NCI-H187 (cell line): ENCODE measurements at places on chromosomes 6 and 20.

DNA sequence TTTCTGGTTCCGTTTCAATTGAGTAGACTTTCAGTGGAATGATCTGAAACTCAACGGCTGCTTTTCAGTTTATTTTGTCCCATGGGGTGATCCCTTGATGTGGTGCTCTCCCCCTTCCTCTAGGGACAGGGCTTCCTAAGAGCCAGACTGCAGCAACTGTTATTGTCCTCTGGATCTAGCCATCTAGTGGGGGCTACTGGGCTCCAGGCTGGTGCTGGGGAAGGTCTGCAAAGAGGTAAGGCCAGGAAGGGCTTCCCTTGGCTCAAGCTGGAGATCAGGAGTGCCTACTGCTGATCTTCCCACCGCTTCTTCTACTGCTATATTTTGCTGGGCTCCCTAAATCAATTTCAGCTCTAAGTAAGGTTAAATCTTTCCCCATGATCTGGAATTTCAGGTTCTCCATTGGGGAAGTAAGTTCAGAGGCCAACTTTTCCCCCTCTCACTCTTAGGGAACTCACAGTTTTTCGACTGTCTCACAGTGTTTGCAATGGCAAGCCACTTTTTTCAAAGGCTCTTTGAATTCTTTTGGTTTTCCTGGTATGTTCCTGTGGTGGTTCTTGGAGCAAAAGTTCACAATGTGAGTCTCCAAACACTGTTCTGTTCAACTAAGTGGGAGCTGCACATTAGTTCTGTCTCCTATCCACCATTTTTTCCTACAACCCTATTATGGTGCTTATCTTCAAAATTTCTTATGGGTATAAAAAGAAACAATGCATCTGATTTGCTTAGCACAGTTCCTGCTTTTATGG lies 286.2 kb upstream of the EXOC2 start:
- DNase-seq = no peak

- DNase-seq = no peak
Observed at GRCh38 chr6:160173806-160174527, 52.4 kb downstream of the SLC22A1 start.

GRCh38 chr6:16961577-16961976 lies 140.3 kb upstream of the STMND1 start:
- no peak for DNase-seq

DNA sequence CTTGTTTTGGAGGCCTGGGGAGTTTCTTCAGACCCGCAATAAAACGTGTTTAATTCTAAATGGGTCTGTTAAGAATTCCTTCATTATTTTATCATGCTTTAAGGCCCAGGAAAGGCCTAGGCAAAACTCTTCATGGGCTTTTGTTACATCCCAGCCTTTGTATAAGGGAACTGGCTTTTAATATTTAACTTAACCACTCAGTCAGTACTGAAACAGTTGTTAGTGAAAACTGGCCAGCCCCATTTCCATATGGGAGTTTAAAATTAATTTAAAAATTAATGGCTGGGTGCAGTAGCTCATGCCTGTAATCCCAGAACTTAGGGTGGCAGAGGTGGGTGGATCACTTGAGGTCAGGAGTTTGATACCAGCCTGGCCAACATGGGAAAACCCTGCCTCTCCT lies 213.2 kb upstream of the FKBP1C start:
- no peak for DNase-seq

DNA sequence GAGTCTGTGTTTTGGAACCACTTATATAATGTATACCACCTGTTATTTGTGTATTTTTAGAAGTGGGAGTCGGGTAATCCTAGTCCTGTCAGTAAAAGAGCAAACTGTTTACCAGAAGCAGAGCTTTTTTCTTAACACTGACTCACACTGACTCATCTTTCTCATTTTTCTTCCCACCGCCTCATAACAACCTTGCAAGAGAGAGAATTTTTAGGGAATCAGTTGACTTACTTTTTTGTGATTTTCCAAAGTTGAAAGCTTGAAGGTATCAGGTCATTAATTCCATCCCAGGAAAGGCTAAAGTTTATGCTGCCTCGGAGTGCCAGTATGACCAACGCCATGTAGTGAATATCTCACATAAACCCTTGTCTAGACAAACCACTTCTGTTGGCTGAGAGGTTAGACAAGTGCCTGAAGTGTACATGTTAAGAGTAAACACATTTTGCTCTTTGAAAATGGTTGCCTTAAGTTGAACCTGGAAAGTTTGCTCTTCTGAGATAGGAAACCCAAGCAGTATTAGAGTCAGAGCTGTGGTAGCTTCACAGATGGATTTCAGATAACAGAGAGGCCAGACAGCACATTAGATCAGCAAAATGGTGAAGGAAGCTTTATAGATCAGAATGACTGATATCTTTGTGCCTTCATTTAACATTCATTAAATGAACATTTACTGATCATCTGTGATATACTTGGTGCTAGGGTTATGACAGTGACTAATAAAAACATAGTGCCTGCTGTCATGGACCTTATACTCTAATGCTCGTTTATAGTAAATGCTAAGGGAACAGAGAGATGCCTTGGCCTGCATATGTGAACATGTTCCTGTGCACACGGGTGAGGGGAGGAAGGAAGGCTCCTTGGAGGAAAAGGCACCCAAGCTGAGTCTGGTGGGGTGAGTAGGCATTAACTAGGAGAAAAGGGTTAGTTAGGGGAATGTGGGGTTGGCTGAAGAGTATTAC lies 29.1 kb upstream of the PKIG start:
- DNase-seq = peak; percentile 54

GRCh38 chr20:22795871-22796270 lies 211.5 kb upstream of the FOXA2 start:
- no peak for DNase-seq

- no peak for DNase-seq
Observed at GRCh38 chr6:106849120-106849519, 125.4 kb downstream of the CD24 start.

DNA sequence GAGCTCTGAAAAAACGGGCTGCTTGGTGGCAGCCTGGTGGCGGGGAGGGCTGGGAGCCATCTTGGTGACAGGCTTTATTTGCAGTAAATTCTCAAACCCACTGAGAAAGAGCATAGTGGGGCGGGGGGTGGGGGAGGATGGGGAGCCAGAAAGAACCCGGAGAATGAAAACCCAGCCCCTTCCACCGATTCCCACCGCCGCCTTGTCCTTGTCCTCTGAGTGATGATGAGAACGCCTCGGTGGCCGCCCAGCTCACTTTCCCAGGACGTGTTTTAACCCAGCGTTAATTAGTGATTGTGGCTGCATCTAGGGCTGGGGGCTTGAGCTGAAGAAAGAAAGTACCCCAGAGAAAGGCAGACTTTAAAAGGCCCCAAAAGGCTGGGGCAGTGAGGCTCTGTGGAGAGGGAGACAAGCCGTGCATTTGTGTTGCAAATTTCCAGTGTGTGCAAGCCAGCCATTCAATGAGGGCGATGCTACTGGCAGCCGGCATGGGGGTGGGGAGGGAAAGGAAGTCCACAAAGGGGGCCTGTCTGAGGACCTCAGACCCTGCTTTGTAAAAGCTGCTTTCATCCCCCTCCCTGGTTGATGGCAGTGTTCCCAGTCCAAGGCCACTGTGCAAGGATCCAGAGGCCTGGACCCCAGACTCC lies 6.2 kb upstream of the GHRH start:
- DNase-seq = no peak

- no peak for DNase-seq
Observed at GRCh38 chr6:140641412-140641811, 1267.0 kb upstream of the CITED2 start.

DNA sequence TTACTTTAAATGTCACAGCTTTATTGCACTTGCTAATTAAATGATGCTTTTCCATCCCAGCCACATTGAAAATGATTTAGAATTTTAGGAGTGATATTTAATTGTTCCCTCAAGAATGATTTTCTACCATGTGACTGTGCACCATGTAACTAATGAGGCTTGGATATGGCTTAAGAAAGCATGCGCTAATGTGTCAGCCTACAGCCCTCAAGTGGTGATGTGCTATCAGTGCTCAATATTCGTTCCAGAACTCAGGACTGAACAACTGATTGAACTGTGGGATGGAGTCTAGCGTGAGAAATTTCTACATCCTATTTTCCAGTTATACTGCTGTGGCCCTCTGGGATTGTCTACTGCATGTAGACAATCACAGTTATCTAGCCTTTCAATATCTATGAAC lies 71.5 kb downstream of the PKIB start:
- no peak for DNase-seq

DNA sequence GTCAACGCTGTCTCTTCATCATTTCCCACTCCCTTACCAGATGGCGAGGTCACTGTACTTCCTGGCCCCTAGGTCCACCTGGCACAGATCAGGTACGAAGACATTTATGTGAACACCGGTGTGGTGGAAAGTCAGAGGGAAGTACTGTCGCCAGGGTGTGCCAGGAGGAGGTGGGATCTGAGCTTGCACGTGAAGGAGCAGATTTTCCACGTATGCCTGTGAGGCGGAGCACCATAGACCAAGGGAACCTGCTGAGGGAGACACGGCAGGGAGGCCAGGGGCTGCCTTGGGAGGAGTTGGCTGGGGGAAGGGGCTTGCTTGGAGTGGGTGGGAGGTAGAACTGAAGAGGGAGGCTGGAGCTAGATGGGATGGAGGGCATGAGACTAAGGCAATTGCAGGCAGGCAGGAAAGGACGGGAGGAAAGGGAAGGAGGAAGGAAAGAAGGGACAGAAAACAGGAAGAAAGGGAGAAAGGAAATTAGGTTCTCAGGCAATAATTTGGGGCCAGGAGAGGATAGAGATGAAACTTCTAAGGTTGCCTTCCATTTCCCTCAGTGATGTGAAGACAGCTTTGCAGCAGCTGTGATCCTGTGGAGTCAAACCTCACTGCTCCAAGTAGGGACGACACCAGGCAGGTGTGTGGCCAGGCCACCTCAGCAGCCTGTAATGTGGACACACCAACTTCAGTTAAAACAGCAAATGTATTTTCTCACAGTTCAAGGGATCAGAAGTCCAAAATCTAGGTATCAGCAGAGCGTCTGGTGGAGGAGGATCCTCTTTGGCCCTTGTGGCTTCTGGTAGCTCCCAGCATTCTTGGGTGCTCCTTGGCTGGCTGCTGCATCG lies 46.8 kb downstream of the CHMP4B start:
- DNase-seq = no peak

- no peak for DNase-seq
Observed at GRCh38 chr6:87115402-87116135, 20.7 kb upstream of the CGA start.

DNA sequence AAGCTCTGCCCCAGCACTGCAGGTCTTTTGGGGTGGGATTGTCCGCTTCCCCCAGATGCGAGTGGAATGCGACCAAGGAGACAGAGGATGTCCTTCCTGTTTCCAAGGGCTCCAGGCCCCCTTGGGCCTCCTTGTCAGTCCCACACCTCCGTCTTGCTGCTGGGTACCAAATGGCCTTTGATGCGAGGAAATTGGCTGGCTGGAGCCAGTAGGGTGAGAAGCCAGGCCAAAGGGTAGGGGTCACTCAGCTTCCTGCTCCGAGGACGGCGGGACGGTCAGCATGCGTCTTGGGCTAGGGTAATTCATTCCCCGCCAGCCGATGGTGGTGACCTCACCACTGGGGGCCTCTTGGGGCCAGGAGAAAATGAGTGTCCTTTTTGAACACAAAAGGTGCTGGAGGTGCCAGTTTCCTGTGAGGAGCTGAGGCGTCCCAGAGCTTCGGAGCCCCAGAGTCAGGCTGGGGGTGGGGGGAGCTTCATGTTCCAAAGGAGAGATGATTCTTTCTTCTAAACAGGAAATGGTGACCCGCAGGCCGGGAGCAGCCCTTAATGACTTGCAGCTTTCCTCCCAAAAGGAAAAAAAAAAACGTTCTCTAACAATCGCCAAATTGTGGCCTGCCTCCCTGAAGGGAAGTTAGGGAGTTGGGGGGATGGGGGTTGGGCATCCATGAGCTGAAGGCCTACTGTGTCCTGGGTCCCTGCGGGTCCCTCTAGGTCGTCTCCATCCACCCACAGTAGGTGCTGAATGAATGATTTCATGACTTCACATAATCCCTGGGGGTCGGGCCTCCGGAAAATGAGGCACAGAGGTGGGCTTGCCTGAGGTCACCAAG lies 6.7 kb downstream of the SNAI1 start:
- no peak for DNase-seq

GRCh38 chr6:7169296-7169721 lies 61.5 kb downstream of the RREB1 start:
- DNase-seq = no peak

DNA sequence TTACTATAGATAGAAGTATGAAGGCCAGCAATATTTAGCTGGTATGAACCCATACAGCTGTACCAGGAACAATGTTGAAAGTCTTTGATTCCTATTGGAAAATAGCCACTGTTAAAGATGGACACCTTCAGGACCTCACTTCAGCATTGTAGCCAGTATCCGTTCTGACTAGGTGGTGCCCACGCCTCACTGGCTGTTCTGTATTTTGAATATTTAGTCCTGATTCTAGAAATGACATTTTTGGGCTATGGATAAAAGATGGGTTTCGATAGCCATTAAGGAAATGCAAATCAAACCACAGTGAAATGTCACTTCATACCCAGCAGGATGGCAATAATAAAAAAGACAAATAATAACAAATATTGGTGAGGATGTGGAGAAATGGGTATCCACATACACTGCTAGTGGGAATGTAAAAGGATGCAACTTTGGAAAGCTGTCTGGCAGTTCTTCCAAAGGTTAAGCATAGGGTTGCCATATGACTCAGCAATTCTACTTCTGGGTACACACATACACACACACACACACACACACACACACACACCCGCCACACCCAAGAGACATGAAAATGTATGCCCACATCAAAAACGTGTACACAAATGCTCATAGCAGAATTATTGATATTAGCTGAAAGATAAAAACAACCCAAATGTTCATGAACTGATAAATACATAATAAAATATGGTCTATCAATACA lies 56.8 kb downstream of the UTRN start:
- no peak for DNase-seq

DNA sequence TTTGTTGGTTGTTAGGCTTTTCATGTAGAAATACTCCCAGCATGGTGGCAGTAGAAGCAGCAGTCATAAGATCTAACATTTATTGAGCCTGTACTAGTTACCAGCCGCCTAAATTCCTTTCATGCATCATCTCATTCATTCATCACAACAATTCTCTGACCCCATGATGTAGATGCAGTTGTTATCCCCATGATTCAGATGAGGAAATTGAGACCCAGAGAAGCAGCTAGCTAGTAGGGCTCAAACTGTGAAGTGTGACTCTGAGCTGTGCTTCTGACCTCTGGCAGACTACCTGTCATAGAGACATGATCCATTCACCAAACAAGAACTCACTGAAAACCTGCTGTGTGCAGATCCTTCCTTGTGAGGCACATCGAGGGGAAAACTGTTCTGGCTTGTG lies 16.9 kb downstream of the RREB1 start:
- DNase-seq = no peak

GRCh38 chr6:53795340-53795701 lies 516 bp downstream of the LRRC1 start:
- no peak for DNase-seq

GRCh38 chr6:137705160-137706082 lies 161.6 kb upstream of the TNFAIP3 start:
- no peak for DNase-seq

GRCh38 chr6:109242925-109243324 lies 139.3 kb downstream of the CD164 start:
- DNase-seq = no peak

DNA sequence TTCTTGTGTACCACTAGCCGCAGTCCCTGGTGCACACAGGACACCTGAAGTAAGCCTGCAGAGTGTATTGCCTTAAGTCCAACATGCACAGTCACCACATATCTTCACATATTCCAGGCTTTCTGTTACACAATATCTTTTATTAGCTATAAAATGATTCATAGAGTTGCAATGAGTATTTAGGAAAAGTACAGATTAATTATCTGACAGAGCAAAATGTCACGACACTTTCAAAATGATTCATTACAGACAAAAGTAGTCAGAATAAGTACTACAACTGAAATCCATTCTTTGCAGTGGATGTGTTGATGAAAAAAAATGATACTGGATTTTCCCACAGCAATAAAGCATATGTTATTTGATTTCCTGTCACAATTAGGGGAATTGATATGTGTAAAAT lies 199.5 kb upstream of the ASCC3 start:
- no peak for DNase-seq
